ENCODE measurements at places on chromosomes 6 and 20.

DNA sequence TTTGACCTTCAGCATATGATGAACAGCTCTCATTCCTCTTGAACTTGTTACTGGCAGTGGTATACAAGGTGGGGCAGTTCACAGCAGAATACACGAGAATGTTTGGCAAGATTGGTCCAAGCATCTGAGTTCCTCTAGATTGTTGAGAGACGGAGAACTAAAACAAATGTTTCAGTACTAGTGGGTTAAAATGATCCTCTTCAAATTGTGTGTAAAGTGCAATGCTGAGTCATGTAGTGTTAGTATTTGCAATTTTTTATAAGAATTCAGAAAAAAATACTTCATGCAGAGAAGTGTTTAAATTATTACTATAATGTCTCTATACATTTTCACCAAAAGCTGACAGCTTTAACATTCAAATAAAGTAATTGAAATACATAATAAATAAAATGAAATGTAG, 879.8 kb downstream of the TFAP2A start:
- DNase-seq = no peak

DNA sequence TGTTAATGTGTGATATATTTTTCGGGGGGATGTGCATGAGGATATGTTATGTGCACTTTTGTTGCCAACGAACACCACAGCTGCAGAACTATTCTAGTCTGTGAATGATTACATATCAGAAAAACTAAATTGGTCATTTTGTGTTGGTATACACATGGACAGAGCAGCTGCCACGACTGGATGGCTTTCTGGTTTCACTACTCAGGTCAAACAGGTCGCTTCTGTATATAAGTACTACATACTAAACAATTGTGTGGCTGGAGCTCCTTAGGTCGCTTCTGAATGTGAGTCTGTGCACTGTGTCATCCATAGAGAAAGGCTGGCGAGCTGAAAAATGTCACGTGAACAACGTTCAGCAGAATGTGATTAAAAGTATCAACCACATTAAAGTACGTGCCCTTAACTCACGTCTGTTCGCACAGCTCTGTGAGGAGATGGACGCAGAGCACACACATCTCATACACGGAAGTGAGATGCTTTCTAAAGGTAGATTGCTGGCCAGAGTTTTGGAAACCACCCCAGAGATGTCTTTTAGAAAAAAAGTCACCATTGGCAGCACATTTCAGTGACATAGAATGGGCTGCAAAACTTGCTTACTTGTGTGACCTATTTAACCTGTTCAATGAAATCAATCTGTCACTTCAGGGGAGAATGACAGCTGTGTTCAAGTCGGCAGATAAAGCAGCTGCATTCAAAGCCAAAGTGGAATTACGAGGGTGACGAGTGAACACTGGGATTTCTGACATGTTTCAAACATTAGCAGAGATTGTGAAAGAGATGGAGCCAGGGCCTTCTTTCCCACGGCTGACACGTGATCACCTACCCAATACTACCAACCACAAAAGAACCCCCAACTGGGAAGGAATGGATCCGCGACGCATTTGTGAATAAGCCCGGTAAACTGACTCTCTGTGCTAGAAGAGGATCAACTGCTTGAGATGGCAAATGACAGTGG, 176.6 kb downstream of the PDE10A start:
- DNase-seq = no peak

DNA sequence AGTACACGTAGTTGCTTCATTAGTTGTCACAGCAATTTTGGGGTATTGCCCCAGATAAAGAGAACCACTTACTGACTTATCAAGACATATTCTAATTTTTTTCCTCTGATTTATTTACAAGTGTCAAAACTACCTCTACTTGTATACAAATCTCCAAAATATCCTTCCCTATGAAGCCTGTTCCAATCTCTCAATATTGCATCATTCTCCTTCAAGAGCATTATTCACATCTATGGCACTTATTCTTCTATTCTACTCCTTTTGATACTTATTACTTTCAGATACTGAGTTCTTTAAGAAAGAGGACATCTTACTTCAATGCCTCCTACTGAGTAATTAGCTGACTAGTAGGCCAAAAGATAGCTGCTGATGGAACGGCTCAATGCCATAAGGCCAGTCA, 105.2 kb downstream of the SMLR1 start:
- DNase-seq = no peak

- DNase-seq = no peak
Measured at GRCh38 chr6:130947464-130947863, 115.6 kb downstream of the EPB41L2 start.

GRCh38 chr6:55047451-55048044, 126.8 kb upstream of the HCRTR2 start:
- peak; percentile 19 for DNase-seq

- peak; percentile 56 for DNase-seq
Measured at GRCh38 chr6:31058128-31058894, 48.0 kb downstream of the MUC22 start.

GRCh38 chr6:97064578-97064977, 140.1 kb downstream of the KLHL32 start:
- DNase-seq = no peak

DNA sequence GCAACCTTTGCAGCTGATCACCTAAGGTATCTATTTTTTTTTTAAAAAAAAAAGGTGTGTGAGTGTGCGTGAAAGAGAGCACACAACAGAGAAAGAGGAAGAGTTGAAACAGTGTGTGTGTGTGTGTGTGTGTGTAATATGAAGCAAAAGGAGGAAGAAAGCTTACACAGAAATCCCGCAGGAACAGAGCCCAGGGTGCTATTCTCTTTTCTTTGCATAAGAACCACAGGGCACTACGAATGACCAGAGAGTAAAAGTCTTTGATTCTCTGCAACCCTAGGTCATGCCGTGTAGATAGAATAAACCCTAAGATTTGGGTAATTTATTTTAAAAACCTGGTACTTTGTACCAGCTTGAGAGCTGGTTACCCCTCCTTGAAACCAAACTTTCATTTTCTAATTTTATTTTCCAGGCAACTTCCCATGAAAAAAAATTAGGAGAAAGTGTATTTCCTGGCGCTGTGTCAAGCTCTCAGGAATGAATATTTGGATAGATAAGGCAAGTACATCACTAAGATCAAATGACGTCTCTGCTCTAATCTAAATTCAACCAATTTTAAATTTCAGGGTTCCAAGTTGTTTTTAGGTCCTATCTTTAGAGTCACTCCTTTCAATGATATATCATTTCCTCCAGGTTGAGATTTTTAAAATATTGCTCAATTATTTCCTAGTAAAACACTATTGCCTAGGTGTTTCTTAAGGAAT, 47.9 kb upstream of the ID4 start:
- no peak for DNase-seq

DNA sequence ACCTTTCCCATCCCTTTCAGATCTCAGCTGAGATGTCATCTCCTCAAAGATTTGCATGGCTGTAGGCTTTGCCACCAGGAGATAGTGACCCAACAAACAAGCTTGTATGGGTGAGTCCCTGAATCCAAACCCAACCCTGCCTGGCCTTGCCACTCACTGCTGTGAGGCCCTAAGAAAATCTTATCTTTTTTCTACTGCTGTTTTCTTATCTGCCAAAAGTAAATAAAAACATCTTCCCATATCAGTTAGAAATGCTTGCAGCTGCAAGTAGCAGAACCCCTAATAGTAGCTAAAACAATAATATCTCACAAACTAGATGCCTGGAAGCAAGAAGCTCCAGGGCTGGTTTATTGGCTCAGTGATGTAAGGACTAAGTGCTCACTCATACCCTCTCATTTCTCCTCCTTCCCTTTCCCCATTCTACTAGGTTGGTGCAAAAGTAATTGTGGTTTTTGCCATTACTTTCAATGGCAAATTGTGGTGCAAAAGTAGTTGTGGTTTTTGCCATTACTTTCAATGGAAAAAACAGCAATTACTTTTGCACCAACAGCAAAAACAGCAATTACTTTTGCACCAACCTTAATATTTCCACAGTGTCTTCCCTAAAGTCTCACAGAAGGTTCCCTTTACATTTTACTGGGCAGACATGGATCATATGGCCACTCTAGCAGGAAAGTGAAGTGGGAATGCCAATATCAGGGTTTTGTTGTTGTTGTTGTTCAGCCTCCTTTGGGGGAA, 56.7 kb upstream of the PSMF1 start:
- DNase-seq = no peak

GRCh38 chr6:75230484-75231325, 12.9 kb downstream of the COX7A2 start:
- peak; percentile 51 for DNase-seq

- DNase-seq = no peak
Measured at GRCh38 chr6:170383466-170384035, 77.0 kb downstream of the FAM120B start.

GRCh38 chr6:11042025-11042749, 1.9 kb downstream of the ELOVL2 start:
- no peak for DNase-seq

GRCh38 chr20:45998761-45999160, 9.9 kb upstream of the MMP9 start:
- no peak for DNase-seq
